ENCODE measurements at places on chromosomes 6 and 20.
A peak's percentile ranks its signal among the peaks of the same experiment; 100 is the strongest.

- DNase-seq: no peak
Observed at GRCh38 chr6:125169058-125169457, 15.5 kb downstream of the TPD52L1 start.

GRCh38 chr6:63764318-63764916 lies 128.8 kb downstream of the PHF3 start:
- peak; percentile 63 for DNase-seq

DNA sequence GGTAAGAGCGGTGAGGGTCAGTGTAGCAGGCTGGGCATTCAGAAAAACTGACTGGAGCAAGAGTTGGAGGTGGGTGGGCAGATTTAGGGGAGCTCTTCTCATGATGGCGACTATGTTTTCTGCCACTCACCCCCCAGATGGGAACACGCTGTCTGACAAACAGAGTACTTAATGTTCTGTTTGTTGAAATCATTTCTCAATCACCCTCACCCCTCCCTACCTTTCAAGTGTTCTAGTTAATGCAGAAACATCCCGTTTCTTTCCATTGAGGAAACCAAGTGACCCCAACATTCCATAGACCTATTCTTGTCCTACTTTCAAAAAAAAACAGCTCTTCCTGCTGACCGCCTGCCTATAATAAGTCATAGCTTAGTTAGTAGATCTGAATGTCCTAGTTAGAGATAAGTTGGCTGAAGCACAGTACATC lies 132.5 kb upstream of the NEDD9 start:
- no peak for DNase-seq

DNA sequence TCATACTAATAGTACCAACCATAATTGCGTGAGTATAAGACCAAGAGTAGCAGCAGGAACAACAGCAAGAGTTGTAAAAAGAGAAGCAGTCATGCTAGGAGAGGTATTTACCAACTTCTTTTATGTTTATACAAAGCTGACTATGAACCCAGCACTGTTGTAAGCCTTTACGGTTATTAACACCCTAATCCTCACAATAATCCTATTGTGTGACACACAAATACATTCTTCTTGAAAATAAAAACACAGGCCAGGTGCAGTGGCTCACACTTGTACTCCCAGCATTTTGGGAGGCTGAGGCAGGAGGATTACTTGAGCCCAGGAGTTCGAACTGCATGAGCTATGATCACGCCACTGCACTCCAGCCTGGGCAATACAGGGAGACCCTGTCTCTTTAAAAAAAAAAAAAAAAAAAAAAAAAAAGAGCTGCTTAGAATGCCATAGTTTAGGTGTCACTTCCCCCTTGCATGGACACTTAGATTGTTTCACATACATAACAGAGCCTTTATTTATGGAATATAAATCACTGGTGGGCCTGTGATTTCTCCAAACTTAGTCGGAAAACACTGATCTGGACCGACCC lies 20.2 kb downstream of the HCK start:
- no peak for DNase-seq

GRCh38 chr20:51280047-51280446 lies 257.1 kb upstream of the KCNG1 start:
- DNase-seq: no peak

- DNase-seq: no peak
Observed at GRCh38 chr6:107540465-107540857, 50.5 kb downstream of the SOBP start.

- DNase-seq: no peak
Observed at GRCh38 chr6:134323698-134324097, 5.8 kb upstream of the SGK1 start.
